ENCODE measurements at places on chromosomes 2 and 18. TPM values are rescaled to one million over a fixed set of nuclear protein-coding genes. Genes with fewer than 3 reads are reported as not detected.

DNA sequence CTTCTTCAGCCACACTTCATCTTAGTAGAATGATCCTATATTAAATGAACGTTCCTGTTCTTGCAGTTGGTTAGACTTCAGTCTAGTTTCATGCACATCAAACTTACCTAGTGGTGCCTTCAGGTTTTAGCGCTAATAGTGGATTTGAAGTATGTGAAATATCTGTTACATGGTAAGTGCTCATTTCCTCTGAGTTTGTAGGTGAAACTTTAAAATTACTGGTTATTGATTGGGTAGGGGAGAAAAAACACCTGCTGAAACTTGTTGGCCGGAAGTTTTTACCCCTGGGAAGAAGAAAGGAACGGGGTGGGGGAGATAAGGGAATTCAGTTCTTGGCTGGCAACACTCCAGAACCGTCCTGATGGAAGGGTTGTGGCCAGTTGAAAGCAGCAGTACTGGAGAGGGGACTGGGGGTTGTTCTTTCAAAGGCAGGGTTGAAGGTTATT is 112.8 kb downstream of the SPTBN1 start:
- DNase-seq, result no peak

DNA sequence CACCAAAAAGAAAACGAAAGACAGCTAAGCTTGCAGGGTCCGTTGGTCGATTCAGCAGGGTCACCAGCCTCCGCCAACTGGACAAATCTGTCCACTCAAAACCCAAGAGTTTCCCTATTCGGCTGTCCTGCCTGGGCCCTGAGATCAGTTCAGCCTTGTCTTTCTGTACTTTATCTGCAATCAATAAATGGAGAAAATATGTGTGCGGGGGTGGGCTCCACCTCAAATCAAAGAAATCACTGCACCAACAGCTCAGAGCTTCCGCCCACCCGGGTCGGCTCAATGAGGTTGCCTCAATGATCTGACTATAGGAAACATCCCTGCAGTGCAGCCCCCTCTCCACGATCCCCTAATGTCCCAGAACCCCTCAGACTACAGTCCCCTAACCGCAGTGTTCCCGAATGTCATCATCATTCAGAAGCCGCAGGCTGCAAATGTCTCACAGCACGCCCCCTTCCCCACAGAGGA is 447 bp downstream of the GGCX start:
- no peak for DNase-seq

ALK gene
- 56.4 TPM for total RNA-seq

DNA sequence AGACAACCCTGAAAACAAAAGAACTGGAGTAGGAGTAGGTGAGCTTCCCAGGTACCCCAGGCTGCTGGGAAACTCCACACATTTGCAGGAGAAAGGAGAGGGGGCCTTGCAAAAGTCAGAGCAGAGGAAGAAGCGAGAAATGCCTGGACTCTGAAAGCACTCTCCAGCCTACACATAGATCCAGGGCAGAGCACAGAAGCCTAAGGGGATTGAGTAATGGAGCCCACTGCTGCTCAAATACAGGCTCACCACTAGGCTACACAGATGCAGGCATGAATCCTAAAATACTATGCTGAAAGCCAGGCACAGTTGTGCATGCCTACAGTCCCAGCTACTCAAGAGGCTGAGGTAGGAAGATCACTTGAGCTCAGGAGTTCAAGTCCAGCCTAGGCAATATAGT is 33.4 kb downstream of the OSBPL1A start:
- no peak for DNase-seq

SH3RF3 gene
- 0.30 TPM for total RNA-seq

- no peak for DNase-seq
Measured at GRCh38 chr2:12556762-12557161, 160.0 kb upstream of the TRIB2 start.

DNA sequence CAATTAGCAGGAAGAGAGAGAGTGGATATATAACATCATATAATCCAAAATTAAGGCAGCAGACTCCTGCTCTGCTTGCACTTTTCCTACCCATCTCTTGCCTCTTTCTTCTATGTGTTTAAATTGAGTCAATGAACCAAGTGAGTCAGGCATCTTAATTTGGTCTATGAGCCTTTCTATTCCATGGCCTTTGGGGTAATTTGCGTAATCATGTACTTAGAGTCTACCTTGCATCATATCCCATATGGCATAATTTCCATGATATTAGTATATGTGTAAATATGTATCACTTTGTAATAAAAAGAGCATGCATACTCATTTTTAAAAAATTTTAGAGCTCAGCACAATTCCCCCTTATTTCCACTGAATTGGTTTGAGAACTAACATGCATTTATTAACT is 555.2 kb downstream of the STK39 start:
- DNase-seq, result no peak

GALR1 gene
- total RNA-seq, result not detected

DNA sequence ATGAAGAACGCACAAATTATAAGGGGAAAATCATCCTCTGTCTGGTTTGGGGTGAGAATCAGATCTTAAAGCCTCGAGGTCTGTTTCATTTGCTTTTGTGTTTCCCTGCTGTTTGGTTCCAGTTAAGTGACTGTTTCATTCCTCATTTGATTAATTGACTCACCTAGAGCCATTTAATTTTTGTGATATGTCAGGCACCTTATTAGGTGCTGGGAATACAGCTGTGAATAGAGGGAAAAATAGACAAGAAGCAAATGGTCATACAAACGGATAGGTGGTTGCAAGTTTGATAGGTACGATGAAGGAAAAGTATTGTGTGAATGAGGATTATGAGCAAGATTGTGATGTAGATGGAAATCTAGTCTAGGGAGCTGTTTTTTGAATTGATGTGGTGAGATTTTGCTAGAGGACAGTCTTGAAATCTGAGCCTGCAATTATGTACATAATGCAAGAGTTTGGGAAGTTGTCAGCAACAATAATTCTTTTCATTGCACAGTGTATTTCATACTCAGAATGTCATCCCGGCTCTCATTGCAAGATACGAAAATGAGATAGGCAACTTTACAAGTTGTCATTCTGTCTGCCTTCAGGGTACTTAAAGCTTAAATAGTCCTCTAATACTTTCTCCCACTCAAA is 2.2 kb downstream of the ACSL3 start:
- DNase-seq, result no peak

- DNase-seq, result no peak
Measured at GRCh38 chr2:112615051-112615450, 30.6 kb downstream of the CHCHD5 start.

GRCh38 chr2:179553382-179553781 is 288.8 kb upstream of the SESTD1 start:
- no peak for DNase-seq

DNA sequence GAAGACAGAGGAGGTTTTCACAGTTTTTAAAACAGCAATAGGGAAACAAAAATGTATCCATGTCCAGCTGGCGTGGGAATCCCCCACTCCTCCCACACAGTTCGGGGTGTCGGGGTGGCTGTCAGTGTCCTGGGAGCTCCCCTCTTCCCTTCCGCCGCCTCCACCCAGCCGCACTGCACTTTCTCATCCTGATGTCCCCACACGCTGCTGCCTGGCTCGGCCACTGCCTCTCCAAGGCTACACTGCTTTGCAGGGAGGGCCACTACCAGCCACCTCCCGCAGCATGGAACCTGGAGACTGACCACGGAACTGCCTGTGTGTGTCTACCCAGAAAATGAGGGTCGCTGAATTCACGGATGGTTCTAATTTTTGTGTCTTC is 138.7 kb upstream of the CTDP1 start:
- no peak for DNase-seq

DNA sequence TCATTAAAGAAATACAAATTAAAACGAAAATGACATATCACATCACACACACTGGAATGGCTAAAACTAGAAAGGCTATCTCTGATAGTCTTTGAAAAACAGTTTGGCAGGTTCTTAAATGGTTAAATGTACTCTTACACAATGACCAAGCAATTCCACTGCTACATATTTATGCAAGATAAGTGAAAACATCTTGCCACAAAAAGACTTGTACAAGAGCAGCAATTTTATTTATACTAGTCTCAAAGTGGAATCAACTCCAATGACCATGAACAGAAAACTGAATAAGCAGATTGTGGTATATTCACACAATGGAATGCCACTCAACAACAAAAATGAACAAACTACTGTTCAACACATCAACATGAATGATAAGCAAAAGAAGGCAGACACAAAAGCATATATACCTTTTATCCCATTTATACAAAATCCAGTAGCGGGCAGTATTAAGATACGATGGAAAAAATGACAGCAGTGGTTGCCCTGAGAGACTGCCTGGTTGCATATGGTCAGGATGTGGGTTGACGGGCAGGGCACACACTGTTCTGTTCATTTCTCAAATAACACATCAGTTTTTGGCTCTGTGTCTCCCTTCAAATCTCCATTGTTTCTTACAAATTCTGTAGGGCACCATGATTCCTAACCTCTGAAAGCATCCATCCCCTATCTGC is 25.4 kb downstream of the SP100 start:
- no peak for DNase-seq

GRCh38 chr2:158953454-158953853 is 15.0 kb upstream of the TANC1 start:
- no peak for DNase-seq

DNA sequence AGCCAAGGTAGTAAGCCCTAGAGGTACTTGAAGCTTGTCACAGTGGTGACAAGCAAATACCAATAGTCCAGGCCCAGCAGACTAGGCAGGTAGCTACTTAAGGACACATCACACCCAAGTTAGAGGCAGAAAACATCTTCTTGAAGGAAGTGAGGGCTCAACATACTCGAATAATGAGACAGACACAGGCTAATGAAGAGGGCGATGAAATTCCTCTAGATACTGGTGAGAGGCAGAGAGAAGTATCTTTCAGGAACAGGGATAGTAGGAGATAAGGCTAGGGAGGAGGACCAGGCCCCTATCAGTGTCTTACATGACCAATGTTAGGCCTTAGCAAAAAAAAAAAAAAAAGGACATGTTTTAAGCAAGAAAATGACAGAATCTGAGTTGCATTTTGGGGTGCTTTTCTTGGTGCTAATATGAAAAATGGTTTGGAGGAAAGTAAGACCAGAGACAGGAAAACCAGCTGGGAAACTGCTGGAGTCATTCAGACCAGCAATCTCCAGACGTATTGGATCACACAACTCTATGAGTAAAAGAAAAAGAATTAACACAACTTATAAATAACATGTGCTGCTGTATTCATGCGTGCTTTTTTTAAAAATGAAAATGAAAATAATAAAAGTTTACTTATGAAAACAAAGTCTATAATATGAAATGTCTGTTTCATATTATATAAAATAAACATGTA is 37.7 kb downstream of the COBLL1 start:
- no peak for DNase-seq

- no peak for DNase-seq
Measured at GRCh38 chr2:66507673-66508201, 72.8 kb downstream of the MEIS1 start.

INHBB gene
- total RNA-seq, result not detected

- no peak for DNase-seq
Measured at GRCh38 chr2:31943636-31944225, 67.1 kb downstream of the MEMO1 start.

SULT1C4 gene
- 1.6 TPM for total RNA-seq

PARD3B gene
- total RNA-seq, result 5.1 TPM

ANKRD30BL gene
- total RNA-seq, result not detected

MAP3K19 gene
- not detected for total RNA-seq

DNA sequence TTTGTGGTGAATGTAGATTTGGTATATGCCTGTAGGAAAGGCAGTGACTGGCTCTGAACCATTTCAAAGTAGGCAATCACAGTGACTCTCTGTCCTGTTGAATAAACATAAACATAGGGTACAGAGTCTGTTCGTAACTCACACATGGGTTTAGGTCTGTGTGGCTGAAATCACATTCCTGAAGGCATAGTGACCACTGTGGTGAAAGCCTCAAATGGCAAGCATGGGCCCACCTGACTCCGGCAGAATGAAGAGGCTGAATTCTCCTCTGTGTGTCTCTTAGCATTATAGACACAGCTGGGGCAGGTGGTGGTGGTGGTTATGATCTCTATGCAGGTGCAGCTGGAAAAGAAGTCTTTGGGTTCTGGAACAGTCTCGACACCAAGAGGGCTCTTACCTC is 61.2 kb downstream of the ITGA6 start:
- DNase-seq, result no peak

CRACDL gene
- total RNA-seq, result not detected

DNA sequence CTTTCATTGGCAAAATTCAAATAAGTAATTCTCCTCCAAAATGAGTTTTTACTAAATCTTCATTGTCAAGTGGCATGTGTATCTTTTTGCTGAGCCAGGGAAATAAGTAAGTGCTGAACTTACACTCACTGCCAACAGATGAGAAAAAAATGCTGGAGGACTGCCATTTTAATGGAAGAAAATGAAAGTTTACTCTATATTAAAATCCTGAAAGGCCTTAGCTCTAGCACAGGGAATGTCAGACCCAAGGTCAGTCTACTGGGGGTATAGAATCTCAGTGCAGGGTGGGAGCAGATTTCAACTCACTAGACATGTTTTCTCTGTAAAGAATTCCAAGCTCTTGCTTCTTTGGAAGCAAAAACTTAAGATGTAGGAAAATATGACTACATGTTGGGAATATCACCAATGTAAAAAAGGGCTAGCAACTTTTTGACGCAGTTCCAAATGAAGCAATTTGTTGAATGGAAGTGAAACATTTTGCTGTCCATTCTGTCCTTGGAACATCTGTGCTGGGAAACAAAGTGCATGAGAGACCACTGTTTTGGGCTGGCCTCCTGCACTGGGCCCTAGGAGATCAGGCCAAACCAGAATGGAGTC is 127.0 kb downstream of the ST6GAL2 start:
- DNase-seq, result no peak

DNA sequence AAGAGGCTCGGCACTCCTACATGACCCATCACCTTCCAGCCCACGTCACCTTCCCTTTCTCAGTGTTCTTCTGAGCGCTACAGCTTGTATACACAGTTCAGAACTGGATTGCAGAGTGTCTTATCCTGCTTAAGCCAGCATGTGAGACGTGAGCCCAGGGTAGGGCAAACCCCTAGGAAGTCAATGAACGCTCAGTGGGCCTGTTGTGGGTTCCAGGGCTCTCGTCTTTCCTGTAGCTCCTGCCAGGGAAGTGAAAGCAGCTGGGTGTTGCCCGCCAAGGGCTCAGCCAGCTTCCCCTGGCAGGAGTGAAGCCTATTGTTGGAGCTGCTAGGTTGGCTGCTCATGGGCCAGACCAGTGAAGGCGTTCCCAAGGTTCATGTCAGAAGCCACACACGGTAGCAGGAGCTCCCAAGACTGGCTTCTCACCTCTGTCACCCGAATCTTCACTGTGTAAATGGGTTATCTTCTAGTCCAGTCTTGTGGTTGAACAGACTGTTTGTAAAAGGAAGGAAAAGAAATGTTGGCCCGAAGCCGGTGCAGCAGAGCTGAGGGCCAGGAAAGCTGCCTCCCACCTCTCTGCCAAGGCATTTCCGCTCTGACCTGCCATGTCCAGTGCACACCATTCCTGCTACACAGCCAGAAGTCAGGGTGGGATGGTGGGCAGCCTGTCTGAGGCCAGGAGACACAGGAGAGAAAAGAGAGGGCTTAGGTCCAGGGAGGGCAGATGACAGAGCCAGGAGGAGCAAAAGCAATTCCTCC is 69.6 kb upstream of the RMDN2 start:
- DNase-seq, result no peak

DNA sequence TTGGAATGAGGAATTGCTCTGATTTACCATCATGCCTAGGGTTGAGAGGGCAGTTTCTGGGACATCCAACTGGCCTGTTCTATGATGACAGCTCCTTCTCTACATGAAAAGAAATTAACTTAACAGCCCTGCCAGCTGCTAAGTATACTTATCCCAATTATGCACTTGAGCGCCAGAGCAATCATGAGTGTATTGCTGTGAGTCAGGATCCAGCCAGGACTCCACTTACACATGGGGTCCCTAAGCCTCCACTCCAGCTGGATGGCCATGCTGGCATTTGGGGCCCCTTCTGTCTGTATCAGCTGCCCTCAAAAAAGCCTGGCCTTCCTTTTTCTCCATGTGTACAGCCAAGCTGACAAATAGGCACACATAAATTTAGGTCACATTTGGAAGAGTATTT is 481.9 kb downstream of the TMX3 start:
- no peak for DNase-seq
